CD8-positive, alpha-beta memory T cell (primary cell): ENCODE measurements at places on chromosomes 11 and 22. TPM values are rescaled to one million over a fixed set of nuclear protein-coding genes. Genes with fewer than 3 reads are reported as not detected.

GRCh38 chr11:79244241-79244772 is 196.5 kb downstream of the TENM4 start:
- no peaks in the 10 kb centered on the region for H3K4me1 ChIP-seq
- H3K36me3 ChIP-seq, result no peaks in the 10 kb centered on the region
- H3K4me3 ChIP-seq, result no peak overlapping the region
- DNase-seq, result no peak

- DNase-seq, result no peak
- no peaks in the 10 kb centered on the region for H3K4me1 ChIP-seq
- H3K36me3 ChIP-seq, result peaks cover 10% of the 10 kb centered on the region
- no peak overlapping the region for H3K27ac ChIP-seq
- H3K27me3 ChIP-seq, result no peaks in the 10 kb centered on the region
These were observed 19.9 kb upstream of the TMEM184B start for GRCh38 chr22:38292694-38293093.

DNA sequence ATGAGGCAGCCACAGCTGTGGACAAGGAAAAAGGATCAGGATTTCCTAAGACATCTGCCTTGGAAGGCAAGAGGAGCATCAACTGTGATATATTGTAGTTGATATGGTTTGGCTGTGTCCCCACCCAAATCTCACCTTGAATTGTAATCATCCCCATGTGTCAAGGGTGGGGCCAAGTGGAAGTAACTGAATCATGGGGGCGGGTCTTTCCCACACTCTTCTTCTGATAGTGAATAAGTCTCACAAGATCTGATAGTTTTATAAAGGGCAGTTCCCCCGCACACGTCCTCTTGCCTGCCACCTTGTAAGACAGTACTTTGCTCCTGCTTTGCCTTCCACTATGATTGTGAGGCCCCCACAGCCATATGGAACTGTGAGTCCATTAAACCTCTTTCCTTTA is 10.2 kb downstream of the RIC8A start:
- H3K36me3 ChIP-seq, result peaks cover 20% of the 10 kb centered on the region
- no peak overlapping the region for H3K4me3 ChIP-seq
- no peaks in the 10 kb centered on the region for H3K4me1 ChIP-seq
- no peak for DNase-seq
- H3K27me3 ChIP-seq, result no peaks in the 10 kb centered on the region

DNA sequence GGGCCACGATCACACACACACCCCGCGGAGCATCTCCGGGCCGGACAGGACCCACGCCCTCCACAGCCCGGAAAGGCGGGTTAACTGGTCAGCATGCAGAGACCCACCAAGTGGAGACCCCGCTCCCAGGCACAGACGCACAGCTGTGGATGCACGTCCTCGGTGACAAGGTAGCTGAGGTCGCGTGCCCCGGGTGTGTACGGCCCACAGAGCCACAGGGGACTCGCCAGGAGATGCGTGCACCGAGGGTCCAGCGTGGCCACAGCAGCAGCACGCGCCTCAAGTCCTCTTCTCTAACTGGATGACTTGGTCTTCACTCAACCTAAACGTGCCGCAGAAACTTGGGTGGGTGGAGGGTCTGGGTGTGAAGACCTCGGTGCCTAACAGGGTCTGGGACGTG is 5.5 kb downstream of the H19 start:
- no peak for DNase-seq
- no peaks in the 10 kb centered on the region for H3K4me1 ChIP-seq
- H3K4me3 ChIP-seq, result no peak overlapping the region
- no peaks in the 10 kb centered on the region for H3K36me3 ChIP-seq
- no peaks in the 10 kb centered on the region for H3K27me3 ChIP-seq

GRCh38 chr11:48103621-48104567 is 112.7 kb upstream of the OR4B1 start:
- H3K4me1 ChIP-seq, result peaks cover 39% of the 10 kb centered on the region
- no peak overlapping the region for H3K27ac ChIP-seq
- no peak overlapping the region for H3K4me3 ChIP-seq
- DNase-seq, result no peak

DNA sequence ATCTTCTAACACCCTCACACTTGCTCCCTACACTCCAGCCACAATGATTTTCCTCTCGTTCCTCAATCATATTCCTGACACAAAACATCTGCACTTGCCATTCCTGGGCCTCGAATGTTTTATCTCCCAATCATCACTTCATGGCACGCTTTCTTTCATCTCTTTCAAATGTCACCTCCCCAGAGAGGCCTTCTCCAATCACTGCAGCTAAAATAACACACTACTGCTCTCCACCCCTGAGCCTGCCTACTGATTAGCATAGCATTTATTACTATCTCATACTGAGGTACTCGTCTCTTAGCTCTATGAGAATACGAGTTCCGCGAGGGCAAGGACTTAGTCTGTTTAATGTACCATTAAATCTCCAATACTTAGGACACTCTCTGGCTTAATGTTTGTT is 23.5 kb downstream of the NFRKB start:
- peaks cover 75% of the 10 kb centered on the region for H3K36me3 ChIP-seq
- H3K27me3 ChIP-seq, result no peaks in the 10 kb centered on the region
- no peak for DNase-seq

GRCh38 chr11:64876835-64877341 is 1.5 kb downstream of the EHD1 start:
- H3K27ac ChIP-seq, result peak overlapping the region; percentile 76
- H3K4me1 ChIP-seq, result peaks cover 76% of the 10 kb centered on the region
- peaks cover 32% of the 10 kb centered on the region for H3K36me3 ChIP-seq

GRCh38 chr22:35192129-35192918 is 65.0 kb upstream of the HMGXB4 start:
- no peak overlapping the region for H3K4me3 ChIP-seq

C11orf54 gene
- total RNA-seq, result 14.9 TPM
